Ascending aorta (tissue), 2 donors: ENCODE measurements at places on chromosomes 12 and 14. TPM values are rescaled to one million over a fixed set of nuclear protein-coding genes. Genes with fewer than 3 reads are reported as not detected.

Gene INSM2
- total RNA-seq: not detected

Gene ANAPC7
- 34.7 TPM for total RNA-seq

DNA sequence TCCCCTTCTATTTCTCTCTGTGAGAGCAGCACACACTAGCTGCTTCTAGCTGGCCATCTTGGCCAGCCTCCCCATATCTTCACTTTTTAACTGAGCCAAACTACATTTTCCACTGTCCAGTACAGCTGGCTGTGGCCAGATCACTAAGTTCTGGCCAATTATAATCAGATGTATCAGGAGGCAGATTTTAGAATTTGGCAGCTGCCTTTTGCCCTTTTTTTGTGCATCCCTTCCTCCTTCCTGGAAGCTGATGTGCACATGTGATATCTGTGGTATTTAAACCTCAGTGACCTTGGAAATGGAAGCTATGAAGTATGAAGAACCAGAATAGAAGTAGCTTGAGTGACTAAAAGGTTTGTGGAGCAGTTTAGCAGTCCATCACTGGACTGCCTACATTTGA, 49.8 kb upstream of the ANO6 start:
- no peak overlapping the region for H3K4me3 ChIP-seq
- H3K27me3 ChIP-seq: no peaks in the 10 kb centered on the region
- no peaks in the 10 kb centered on the region for H3K36me3 ChIP-seq
- no peak for DNase-seq

DNA sequence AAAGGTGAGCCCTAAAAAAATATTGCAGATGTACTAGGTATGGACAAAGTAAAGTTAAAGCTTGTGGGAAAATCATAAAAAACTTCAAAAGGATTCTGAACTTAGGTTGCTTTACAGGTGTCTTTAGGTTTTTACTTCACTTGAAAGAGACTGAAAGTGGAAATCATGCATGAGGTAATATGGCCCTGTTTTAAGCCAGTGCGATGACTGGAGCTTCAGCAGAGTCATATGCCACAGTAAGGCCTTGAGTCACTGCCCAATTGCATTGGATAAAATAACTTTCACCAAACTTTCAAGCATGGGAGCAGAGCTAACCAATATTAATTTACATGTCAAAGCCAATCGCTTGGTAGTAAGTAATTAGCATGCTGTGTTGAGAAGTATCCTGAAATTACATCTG, 63.9 kb upstream of the TMEM260 start:
- no peak overlapping the region for H3K4me3 ChIP-seq
- no peak overlapping the region for H3K27ac ChIP-seq
- H3K36me3 ChIP-seq: no peaks in the 10 kb centered on the region
- H3K4me1 ChIP-seq: no peaks in the 10 kb centered on the region
- H3K27me3 ChIP-seq: no peaks in the 10 kb centered on the region

GRCh38 chr14:93648440-93649168, 139.7 kb downstream of the PRIMA1 start:
- H3K4me3 ChIP-seq: no peak overlapping the region
- H3K27me3 ChIP-seq: no peaks in the 10 kb centered on the region
- no peaks in the 10 kb centered on the region for H3K4me1 ChIP-seq
- H3K27ac ChIP-seq: no peak overlapping the region

Gene RNASE4
- total RNA-seq: 23.2 TPM

DNA sequence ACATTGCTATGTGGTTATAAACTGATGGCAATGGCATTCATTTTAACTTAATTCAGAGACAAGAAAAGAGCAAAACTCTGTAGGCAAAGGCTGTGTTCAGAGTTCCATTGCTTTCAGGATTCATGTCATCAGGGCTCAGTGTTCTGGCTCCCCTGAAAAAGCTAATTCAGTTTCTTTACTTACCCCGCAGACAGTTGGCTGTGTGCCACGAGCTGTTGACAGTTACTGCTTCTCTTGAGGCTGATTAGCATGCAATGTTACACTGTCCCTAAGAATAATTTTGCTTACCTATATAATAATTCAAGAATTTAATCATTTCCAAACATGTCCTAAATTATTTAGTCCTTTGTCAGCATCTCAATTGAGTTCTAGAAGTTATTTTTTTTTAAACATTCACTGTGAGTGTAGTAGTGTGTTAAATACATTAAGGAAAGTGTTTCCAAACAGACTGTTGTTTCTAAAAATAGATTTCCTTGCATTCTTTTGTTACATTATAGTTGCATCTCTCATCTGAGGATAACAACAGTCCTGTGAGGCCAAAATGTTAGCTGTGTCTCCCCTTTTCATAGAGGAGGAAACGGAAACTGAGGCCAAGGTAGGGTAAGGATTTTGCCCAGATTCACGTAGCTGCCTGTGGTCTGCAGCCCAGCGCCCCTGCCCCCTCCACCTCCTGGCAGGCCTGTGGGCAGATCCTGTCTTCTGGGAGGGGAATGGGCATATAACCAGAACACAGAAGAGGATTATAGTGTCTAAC, 98.6 kb downstream of the PELI2 start:
- H3K36me3 ChIP-seq: no peaks in the 10 kb centered on the region
- no peak overlapping the region for H3K27ac ChIP-seq
- no peaks in the 10 kb centered on the region for H3K27me3 ChIP-seq
- no peak overlapping the region for H3K4me3 ChIP-seq
- no peaks in the 10 kb centered on the region for H3K4me1 ChIP-seq

DNA sequence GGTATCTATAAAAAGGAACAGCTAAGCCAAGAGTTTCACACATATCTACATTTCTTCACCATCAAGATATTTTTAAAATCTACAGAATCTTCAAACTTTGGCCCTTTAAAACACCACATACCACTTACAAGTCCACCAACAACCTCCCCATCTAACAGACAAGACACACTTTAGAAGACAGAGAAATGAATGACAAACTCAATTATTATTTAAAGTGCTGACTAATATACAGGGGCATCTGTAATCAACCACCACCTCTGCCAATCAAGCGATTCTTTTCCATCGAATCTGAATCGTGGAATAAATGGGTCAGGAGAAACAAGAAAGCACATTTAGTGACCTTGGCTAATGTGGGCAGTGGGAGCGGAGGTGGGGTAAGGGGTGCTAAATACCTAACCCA, 7.7 kb downstream of the SETD3 start:
- no peak for DNase-seq
- no peak overlapping the region for H3K27ac ChIP-seq
- H3K4me1 ChIP-seq: no peaks in the 10 kb centered on the region
- no peak overlapping the region for H3K4me3 ChIP-seq
- H3K36me3 ChIP-seq: no peaks in the 10 kb centered on the region
- H3K27me3 ChIP-seq: no peaks in the 10 kb centered on the region

DNA sequence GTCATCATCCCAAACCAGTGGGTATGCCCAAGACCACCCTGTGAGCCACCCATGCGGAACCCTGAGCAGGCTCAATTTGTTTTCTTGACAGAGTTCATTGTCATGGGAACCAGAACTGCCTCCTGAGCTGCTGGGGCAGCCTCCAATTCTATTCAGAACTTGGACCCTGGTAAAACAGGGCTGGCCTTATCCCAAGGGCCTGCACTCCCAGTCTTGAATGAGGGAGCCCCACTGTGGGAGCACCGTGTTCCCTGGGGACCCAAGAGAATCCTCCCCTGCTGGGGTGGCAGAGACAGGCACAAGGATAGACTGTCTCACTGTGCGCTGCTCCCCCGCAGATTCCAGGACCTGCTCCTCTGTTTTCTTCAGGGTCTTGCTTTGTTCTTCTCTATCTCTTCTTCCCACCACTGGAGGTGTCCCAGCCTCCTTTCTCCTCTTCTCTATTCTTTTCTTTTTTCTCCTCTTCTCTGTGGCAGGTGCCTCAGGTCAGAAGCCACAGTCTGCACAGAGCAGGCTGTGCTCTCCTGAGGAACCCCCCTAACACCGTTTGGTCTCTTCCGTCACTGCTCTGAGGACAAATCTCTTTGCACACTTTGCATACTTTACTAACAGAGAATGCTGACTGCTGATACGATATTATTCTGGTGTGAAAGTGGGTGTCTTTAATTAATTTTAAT, 31.2 kb upstream of the CHPT1 start:
- DNase-seq: no peak
- H3K27ac ChIP-seq: no peak overlapping the region
- no peaks in the 10 kb centered on the region for H3K27me3 ChIP-seq
- no peak overlapping the region for H3K4me3 ChIP-seq

DNA sequence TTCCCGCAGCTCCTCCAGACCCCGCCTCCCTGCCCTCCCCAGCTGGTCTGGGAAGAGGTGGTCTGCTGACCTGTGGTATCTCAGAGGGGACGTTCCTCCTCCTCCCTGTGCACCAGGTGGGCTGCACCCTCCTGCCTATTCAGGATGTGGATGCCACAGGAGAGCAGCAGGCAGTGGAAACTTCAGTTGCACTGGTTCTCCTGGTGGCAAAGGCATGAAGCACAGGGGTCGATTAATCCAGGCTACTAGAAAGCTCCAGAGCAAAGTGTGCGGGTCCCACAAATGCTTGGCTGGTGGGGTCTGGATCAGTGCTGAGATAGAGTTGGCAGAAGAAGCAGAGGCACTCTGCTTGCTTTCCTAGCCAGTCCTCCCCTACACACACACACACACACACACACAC, 197.0 kb downstream of the SLC41A2 start:
- no peak overlapping the region for H3K4me3 ChIP-seq
- no peaks in the 10 kb centered on the region for H3K4me1 ChIP-seq
- DNase-seq: no peak
- H3K36me3 ChIP-seq: peaks cover 7% of the 10 kb centered on the region
- no peaks in the 10 kb centered on the region for H3K27me3 ChIP-seq
- H3K27ac ChIP-seq: no peak overlapping the region

DNA sequence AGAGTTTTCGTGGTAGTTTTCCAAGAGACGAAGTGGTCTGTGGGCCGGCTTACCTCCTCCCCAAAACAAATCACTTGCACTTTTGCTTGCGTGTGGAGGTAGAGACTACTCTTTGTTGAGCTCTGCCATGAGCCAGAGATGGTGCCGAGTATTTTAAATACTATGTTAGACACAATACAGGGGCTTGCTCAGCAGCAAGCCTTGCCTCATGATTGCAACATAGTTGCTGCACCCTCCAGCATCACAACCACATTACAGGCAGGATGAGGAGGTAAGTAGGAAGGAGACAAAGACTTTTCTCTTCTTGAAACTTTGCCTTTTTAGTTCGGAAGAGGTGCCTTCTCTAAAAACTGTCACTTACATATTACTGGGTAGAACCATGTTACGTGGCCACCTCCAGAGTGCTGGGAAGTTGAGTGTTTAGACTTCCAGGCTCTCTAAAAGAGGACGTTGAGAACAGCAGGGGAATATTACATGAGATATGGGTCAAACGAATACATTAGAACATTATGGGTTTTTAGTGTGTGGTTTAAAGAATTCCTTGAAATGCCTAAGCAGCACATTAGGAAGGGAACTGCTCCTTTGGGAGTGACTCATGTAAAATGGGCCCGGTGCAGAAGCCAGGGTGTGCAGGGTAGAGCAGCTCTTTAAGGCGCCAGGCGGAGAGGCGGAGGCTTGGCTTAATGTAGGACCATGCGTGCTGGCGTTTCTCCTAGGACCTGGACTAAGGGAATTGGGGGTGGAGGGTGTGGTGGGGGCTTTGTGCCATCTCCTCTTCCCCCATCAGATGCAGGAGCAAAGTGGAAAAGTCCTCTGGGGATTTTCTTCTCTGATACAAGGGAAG, 110.6 kb upstream of the PRMT8 start:
- DNase-seq: no peak
- no peak overlapping the region for H3K4me3 ChIP-seq
- no peaks in the 10 kb centered on the region for H3K36me3 ChIP-seq
- H3K27ac ChIP-seq: no peak overlapping the region
- H3K4me1 ChIP-seq: no peaks in the 10 kb centered on the region

Gene HOXC4
- 0.32 TPM for total RNA-seq

Gene RPL6
- total RNA-seq: 951 TPM

DNA sequence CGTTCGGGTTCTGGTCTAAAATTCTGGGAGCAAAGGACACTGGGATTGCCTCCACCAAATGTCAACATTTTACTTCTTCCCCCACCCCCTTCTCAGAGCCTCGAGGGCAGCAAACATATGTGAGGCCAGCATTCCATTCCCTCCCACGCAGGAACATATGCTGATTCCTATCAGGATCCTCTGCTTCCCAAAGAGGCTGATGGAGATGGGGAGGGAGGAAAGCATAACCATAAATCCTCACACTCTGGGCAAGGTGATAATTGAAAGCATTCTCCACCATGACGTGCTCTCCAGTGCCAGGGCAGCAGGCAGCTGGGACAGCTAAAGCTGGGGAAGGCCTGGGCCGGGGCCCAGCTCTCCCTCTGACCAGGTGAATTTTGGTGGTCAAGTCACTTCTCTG, 395.0 kb downstream of the ZFP36L1 start:
- H3K4me3 ChIP-seq: no peak overlapping the region
- DNase-seq: no peak
- no peaks in the 10 kb centered on the region for H3K36me3 ChIP-seq

GRCh38 chr12:76957301-76957700, 78.5 kb upstream of the CSRP2 start:
- no peaks in the 10 kb centered on the region for H3K36me3 ChIP-seq
- no peak overlapping the region for H3K4me3 ChIP-seq
- no peak for DNase-seq
- peaks cover 8% of the 10 kb centered on the region for H3K4me1 ChIP-seq

DNA sequence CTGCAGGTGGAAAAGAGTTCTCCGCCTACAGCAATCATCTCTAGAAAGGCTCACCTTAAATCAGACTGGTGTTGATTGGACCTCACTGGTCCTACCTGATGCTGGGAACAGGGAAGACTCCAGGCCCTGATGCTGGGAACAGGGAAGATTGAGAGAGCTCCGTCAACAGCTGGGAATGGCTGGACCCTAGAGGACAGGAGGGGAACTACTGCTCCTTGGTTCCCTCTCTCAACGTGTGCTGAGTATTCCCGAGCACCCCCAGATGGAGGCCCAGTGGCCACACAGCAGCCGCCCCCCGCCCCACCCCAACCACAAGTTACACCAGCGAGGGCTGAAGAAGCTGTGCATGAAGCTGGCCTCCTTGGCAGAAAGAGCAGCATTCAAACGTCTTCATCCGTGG, 240.3 kb downstream of the SLC15A4 start:
- no peak overlapping the region for H3K27ac ChIP-seq
- no peak overlapping the region for H3K4me3 ChIP-seq
- H3K27me3 ChIP-seq: no peaks in the 10 kb centered on the region
- no peaks in the 10 kb centered on the region for H3K36me3 ChIP-seq
- H3K4me1 ChIP-seq: no peaks in the 10 kb centered on the region

DNA sequence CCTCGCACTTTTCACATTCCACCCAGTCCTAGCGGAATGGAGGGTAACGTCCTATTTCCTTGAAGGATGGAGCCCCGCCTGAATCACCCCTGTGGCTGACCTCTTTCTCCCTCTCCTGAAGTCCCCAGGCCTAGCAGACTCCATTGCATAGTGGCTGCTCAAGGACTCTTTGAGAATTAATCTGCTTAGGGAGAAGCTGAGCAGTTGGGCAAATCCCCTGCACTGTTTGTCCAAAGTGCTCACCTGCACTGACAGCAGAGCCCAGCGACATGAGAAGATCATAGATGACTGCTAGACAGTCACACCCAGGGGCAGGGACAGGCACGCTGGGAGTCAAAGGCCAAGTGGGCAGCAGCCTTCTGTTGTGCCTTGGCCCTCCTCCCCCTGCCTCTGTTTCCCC, 37.7 kb upstream of the DICER1 start:
- no peak overlapping the region for H3K4me3 ChIP-seq
- H3K36me3 ChIP-seq: no peaks in the 10 kb centered on the region
- no peaks in the 10 kb centered on the region for H3K4me1 ChIP-seq
- H3K27ac ChIP-seq: no peak overlapping the region
- H3K27me3 ChIP-seq: no peaks in the 10 kb centered on the region
